Fibroblast of villous mesenchyme (primary cell): ENCODE measurements at places on chromosomes 2 and 18. TPM values are rescaled to one million over a fixed set of nuclear protein-coding genes. Genes with fewer than 3 reads are reported as not detected.

DNA sequence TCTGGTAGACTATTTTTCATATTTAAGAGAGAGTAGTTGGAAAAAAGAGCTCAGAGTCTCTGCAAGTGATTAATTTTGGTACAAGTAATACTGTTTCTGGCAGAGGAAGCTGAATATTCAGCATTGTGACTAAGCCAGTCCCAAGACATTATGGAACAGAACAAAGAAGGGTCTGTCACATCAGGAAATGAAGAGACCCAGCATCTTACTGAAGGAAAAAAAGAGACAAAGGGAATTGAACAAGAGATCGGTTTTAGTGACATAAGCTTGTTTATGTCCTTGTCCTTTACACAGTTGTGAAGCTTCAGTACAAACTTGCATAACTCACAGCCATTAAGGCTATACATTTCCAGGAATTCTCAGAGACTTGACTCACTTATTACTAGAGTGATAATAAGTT is 568.5 kb upstream of the SLC8A1 start:
- DNase-seq = no peak

- DNase-seq = no peak
Observed at GRCh38 chr2:17892770-17893534, 14.5 kb downstream of the KCNS3 start.

GRCh38 chr2:152861349-152861942 is 143.0 kb downstream of the ARL6IP6 start:
- peak; percentile 26 for DNase-seq

Gene HOXD13
- total RNA-seq = 0.43 TPM in 1 of 2 replicates, not detected in the other

DNA sequence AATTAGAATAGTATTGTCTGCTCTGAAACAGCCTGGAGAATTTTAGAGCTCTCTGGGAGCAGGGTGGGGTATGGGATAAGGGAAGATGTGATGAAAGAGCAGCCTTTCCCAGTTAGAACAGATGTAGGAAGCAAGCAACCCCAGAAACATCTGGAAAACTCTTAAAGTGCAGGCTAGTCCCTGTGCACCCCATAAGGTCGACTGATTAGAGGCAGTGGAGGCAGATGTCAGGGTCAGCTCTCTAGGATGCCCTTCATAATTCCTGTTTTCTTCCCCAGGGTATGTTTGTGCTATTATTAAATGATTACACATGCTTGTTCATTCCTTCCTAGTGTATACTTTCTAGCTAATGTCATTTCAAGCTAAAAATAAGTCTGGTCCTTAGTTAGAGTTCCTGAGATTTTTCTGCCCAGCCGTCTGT is 41.7 kb downstream of the PTPRM start:
- DNase-seq = peak; percentile 63

GRCh38 chr18:53886058-53886457 is 338.4 kb downstream of the MBD2 start:
- DNase-seq = no peak
